ENCODE measurements at places on chromosomes 13 and 19.

GRCh38 chr19:1648459-1648849 is 4.0 kb downstream of the TCF3 start:
- no peak for DNase-seq

GRCh38 chr19:37933937-37934358 is 26.9 kb downstream of the SIPA1L3 start:
- no peak for DNase-seq

- no peak for DNase-seq
These were observed 489.6 kb downstream of the KLF5 start for GRCh38 chr13:73548449-73548848.

GRCh38 chr13:80757694-80758093 is 416.8 kb upstream of the SPRY2 start:
- no peak for DNase-seq

- no peak for DNase-seq
These were observed 8.2 kb downstream of the LATS2 start for GRCh38 chr13:21053231-21053630.

GRCh38 chr13:113050734-113051431 is 54.7 kb upstream of the F7 start:
- no peak for DNase-seq

GRCh38 chr13:77981281-77981881 is 62.8 kb upstream of the EDNRB start:
- DNase-seq, result no peak

- no peak for DNase-seq
These were observed 128.2 kb downstream of the PCDH9 start for GRCh38 chr13:67101730-67102467.

DNA sequence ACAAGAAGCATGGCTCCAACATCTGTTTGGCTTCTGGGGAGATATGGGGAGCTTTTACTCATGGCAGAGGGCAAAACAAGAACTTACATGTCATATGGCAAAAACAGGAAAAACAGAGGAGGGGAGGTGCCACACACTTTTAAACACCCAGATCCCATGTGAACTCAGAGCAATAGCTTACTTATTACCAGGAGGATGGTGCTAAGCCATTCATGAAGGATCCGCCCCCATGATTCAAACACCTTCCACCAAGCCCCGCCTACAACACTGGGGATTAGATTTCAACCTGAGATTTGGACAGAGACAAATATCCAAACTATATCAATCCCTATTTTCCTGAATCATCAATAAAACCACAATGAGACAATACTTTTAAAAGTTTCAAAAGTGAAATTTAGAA is 712.1 kb downstream of the PCDH9 start:
- no peak for DNase-seq

GRCh38 chr19:44741841-44742329 is 6.6 kb upstream of the BCL3 start:
- no peak for DNase-seq

DNA sequence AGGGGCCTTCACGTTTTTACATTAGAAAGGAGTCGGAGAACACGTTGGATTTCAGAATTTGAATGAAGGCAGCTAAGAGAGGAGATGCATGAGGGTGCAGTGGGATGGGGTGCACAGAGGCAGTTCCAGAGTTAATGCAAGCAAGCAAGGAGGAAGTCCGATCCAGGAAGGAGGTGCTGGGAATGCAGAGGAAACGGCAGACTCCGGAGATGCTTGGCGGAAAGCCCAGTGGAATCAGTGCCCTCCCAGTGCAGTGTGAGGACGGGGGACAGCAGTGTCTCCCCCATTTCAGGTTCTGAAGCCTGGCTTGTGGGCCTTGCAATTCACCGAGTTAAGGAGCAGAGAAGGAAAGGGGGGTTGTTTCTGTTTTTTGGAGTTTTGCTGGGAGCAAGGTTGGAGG is 100.4 kb downstream of the COL4A2 start:
- DNase-seq, result no peak

DNA sequence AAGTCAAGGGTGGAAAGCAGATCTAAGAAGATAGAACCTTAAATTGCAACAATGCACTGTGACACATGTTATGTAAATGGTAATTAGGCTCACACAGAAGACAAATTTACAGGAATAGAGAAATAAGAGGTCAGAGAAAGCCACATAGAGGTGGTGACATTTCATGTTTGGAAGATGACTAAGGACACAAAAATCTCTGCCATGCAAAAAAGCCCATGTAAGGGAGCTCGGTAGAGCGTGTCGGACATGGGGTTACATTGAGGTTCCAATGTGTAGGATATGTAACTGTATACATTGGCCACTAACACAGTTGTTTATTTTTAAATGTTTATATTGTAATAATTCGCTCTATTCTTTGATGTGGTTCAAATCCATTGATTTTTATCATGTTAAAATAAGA is 33.7 kb downstream of the SUGT1 start:
- DNase-seq, result no peak
